Left renal cortex interstitium (tissue), 4 donors: ENCODE measurements at places on chromosomes 3 and 15.

- DNase-seq: no peak
Observed at GRCh38 chr15:42908538-42908937, 12.0 kb downstream of the TTBK2 start.

- no peak for DNase-seq
Observed at GRCh38 chr3:127789990-127790881, 32.1 kb downstream of the MGLL start.

- DNase-seq: no peak
Observed at GRCh38 chr3:119194237-119195150, 21.1 kb downstream of the UPK1B start.

- no peak for DNase-seq
Observed at GRCh38 chr3:73624017-73624820, 522 bp downstream of the PDZRN3 start.

- DNase-seq: no peak
Observed at GRCh38 chr3:23575697-23576096, 230.1 kb upstream of the UBE2E1 start.
